Activated naive CD4-positive, alpha-beta T cell treated with Interleukin-2 at 50 U/mL for 16 hours (primary cell): ENCODE measurements at places on chromosomes 7 and 10.

- no peak for DNase-seq
Measured at GRCh38 chr10:79430936-79431335, 14.5 kb downstream of the ZCCHC24 start.

DNA sequence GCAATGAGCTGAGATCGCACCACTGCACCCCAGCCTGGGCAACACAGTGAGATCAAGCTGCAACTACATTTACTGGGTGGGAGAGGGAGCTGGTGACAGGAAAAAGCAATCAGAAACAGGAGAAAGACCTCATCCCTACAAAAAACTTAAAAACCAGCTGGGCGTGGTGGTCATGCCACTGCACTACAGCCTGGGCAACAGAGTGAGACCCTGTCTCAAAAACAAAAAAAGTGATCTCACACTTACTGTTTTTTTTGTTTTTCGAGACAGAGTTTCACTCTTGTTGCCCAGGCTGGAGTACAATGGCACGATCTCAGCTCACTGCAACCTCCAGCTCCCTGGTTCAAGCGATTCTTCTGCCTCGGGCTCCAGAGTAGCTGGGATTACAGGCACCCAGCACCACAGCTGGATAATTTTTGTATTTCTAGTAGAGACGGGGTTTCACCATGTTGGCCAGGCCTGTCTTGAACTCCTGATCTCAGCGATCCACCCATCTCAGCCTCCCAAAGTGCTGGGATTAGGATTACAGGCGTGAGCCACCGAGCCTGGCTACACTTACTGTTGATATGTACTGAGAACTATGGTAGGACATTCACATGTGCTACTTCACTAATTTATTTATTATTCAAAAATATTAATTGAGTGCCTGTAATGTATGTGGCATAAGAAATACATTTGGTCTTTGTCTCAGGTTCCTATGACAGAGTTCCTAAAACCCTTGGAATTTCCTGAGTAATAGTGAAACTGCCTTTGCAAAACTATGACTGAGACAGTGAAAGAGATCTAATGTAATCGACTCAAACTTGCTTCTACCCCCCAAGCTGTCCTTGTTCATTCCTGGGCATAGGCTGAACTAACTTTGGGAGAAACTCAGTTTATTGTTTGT lies 27.7 kb upstream of the NRBF2 start:
- DNase-seq, result no peak

- DNase-seq, result no peak
Measured at GRCh38 chr10:13351340-13351915, 3.3 kb upstream of the SEPHS1 start.

DNA sequence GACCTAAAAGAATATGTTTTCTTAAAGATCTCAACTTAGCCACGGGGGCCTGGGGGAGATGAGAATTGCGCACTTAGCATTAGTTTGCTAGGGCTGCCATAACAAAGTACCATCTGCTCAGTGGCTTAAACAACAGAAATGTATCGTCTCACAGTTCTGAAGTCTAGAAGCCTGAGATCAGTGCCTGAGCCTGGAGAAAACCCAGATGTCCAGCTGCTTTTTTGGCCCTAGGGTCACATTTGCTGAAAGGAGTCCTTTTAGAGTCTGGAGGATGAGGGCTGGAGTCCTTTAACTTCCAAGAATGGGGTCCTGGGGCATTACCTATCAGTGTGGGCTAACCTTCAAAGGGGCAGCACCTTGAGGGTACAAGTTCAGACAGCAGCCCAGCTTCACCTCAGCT lies 48.2 kb downstream of the SMURF1 start:
- DNase-seq, result no peak

GRCh38 chr10:133309100-133309719 lies 496 bp downstream of the ZNF511 start:
- peak; percentile 89 for DNase-seq

- DNase-seq, result no peak
Measured at GRCh38 chr10:75870039-75870645, 438.7 kb downstream of the LRMDA start.

GRCh38 chr7:133052826-133053225 lies 29.1 kb downstream of the CHCHD3 start:
- no peak for DNase-seq

- no peak for DNase-seq
Measured at GRCh38 chr10:62248465-62248864, 20.2 kb downstream of the RTKN2 start.

- DNase-seq, result no peak
Measured at GRCh38 chr7:19772306-19772705, 1.1 kb downstream of the TMEM196 start.

- DNase-seq, result no peak
Measured at GRCh38 chr7:103833401-103833800, 156.1 kb downstream of the RELN start.

DNA sequence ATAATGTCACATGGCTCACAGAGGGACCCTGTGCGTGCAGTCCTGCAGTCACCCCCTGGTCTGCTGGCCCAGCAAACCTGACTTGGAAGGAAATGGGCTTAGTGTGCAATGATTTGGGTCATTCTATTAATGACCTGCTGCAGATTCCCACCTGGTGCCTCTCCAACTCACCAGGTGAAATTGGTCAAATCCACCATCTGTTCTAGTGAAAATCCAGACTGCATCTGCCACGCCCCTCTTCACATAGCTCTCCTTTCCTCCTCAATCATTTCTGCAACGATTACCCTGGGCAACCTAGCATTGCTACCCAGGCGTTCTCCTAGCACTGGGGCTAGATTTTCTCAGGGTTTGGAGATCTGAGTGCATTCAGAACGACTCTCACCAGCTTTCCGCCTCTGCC lies 29.4 kb downstream of the SRRM3 start:
- no peak for DNase-seq

DNA sequence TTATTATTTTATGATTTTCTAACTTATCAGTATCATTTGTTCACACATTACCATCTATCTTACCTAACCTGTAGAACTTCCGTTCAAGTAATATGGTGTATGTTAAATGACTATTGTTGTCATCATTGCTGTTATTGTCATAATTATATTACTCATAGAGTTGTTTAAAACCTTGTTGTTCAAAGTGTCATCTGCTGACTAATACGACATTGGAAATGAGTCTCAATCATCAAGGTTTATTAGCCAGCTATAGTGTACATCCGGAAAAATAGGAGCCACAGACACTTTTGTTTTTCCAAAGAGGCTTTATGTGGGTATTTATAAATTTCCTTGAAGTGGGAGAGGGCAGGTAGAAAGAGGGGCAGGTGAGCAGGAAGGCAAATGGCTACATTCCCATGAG lies 386.9 kb upstream of the LRRTM3 start:
- DNase-seq, result no peak

DNA sequence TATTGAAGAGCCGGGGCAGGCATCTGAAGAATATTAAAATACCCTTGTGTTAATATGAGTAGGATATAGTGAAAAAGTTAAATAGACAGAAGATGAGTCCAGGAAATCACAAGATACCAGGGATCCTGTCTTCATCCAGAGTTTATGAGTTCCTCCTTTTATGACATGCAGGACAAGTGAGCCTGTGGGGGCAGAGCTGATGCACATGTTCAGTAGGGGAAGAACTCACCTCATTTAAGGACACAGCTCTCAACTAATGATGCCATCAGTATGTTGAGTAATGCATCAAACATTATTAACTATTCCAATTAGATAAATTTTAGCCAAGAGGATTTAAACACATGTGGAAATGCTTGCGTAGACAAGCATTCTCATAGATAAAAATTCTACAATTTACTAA lies 435.8 kb upstream of the AKR1E2 start:
- no peak for DNase-seq

GRCh38 chr10:120981601-120982391 lies 130.6 kb downstream of the WDR11 start:
- no peak for DNase-seq

- no peak for DNase-seq
Measured at GRCh38 chr10:125466685-125467084, 216.3 kb downstream of the TEX36 start.

DNA sequence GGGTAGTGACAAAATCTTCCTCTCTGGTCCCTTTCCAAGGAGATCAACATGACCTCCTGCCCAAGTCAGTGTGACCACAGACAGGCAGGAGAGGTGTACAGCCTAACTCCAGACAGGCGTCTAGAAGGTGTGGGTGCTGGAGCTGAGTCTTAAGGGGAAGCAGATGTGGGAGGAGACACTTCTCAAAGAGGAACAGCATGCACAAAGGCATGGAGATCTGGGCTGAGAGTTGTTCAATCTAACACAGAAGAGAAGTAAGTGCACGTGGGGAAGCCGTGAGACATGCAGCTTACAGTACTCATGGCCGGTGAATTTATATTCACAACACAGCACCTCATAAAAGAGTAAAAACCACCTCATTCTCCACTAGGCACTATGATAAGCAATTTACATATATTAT lies 23.8 kb upstream of the GSDME start:
- DNase-seq, result no peak

GRCh38 chr7:37216923-37217322 lies 231.7 kb downstream of the ELMO1 start:
- DNase-seq, result no peak

- DNase-seq, result no peak
Measured at GRCh38 chr7:23662124-23662983, 17.6 kb upstream of the FAM221A start.

DNA sequence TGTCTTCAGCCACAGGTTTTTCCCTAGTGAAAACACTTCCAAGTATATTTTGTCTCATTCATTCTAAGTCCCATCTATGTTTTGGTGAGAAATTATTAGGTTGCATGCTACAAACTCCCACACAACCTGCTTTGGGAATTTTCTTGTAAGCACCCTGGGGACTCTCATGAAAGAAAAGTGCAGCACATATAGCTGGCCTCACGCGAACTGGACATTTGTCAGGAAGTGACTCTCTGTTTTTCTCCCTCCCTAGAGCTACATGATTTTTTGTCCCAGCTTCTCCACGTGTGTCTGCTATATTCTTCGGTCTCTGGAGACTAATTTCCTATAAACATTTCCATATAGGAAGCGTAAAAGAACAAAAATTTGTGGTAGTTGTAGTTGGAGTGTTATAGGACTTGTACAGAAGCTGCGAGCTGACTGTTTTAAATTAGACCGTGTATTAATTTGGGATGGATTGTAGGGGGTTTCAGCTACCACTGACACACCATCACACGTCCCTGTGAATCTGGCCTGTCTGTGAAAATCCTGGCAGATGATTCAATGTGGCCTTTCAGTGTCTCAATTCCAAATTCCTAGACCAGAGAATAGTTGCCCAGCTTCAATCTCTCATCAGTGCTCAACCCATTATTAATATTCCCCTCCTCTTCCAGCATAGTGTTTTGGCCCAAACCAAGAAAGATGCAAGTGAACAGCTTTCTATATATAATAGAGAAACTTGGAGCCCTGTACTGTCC lies 40.2 kb downstream of the ARL4A start:
- no peak for DNase-seq
